ENCODE measurements at places on chromosomes 4 and X.

- DNase-seq, result no peak
Measured at GRCh38 chr4:7435471-7436061, 836 bp upstream of the PSAPL1 start.

GRCh38 chrX:8913655-8914409 lies 112.6 kb upstream of the FAM9A start:
- no peak for DNase-seq

GRCh38 chrX:101442085-101442484 lies 34.1 kb downstream of the HNRNPH2 start:
- DNase-seq, result no peak

DNA sequence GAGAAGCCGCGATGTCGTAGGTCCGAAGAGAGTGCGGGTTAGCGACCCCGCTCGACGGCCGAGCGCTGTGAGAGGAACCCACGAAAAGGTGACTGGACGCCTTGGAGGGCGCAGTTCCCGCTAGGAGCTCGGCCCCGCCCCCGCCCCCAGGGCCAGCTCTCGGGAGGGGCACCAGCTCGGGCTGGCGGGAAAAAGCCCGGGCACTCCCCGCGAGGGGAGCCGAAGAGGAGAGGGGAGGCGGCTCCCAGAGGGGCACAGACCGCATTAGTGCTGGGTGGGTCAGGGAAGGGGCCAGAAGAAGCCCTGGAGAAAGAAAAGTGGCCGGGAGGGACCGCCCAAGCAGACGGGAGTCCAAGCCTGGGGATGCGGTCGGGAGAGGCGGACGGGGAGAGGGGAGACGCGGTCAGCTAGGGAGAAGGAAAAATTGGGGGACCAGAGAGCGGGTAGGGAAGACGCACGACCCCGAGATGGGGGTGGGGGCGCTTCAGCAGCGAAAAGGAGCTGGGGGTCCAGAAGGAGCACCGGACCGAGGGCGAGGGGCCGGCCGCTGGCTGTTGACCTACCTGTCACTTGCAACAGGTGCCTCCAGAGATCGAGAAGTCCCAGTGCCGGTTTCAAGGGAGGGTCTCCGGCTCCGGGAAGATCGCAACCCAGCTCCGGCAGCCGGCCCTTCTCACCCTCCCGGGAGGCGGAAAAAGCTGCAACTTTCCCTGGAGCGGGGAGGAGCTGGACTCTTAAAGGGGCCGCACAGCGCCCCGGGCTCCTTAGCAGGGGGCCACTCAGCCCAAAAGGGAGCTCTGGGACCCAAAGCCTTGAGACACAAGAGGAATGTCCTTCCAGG lies at the start of gene SYTL4:
TSS of gene SYTL4 (minus strand) at position 681 of the 841 bp plus-strand sequence. CDS start 30,084 bp downstream, outside the sequence.
- DNase-seq, result no peak

- DNase-seq, result no peak
Measured at GRCh38 chr4:3836756-3837601, 70.8 kb downstream of the ADRA2C start.

DNA sequence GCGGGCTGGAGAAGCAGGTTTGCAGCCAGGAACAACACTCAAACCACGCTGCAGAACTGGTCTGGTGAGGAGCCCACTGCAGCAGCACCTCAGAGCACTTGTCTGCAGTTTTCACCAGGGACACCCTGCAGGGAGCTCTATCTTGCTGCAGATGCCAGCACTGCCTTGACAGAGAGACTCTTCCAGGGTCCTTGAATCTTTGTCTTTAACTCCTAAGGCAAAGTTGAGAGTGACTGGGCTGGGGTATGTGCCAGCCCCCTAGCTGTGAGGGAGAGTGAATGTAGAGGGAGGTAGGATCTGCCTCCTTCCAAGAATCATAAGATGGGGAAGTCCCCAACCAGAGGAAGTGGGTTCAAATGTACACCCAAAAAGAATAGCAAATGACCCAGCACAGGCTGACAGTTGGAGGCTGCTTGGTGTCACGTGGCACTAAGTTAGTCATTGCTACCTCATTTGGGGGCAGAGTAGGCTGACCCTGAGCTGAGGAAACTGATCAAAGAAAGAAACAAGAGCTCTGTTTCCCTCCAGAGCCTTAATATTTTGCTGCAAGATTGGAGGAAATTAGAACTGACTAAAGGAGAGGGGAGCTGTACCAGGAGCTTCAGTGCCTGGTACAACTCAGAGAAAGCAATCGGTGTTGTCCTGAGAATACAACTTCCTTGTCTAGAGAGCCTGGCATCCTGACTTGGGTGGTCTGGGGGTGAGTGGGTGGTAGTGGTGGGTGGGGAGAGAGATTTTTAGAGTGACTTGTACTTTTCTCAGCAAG lies 28.2 kb upstream of the HUWE1 start:
- DNase-seq, result peak; percentile 51

DNA sequence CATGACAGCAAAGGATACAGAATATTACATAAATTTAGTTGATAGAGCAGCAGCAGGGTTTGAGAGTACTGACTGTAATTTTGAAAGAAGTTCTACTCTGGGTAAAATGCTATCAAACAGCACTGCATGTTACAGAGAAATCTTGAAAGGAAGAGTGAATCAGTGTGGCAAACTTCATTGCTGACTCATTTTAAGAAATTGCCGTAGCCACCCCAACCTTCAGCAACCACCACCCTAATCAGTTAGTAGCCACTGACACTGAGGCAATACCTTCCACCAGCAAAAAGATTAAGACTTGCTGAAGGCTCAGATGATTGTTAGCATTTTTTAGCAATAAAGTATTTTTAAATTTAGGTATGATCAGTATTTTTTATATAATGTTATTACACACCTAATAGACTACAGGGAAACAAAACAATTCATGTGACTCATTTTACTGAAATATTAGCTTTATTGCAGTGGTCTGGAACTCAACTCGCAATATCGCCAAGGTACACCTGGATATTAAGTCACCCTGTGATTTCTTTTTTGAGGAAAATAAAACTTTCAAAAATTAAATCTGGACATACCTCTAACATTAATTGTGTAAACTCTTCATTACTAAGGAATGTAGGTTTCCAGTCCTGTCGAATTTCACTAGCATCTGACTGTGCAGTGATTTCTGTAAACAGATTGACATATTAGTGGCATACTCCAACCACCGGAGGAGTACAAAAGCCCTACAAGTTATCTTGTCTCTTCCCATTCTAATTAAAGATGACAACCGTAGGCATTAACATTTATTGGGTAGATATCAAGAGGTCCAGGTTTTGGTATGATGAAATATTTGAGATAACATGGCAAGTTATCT lies 71.1 kb downstream of the CLOCK start:
- DNase-seq, result no peak

DNA sequence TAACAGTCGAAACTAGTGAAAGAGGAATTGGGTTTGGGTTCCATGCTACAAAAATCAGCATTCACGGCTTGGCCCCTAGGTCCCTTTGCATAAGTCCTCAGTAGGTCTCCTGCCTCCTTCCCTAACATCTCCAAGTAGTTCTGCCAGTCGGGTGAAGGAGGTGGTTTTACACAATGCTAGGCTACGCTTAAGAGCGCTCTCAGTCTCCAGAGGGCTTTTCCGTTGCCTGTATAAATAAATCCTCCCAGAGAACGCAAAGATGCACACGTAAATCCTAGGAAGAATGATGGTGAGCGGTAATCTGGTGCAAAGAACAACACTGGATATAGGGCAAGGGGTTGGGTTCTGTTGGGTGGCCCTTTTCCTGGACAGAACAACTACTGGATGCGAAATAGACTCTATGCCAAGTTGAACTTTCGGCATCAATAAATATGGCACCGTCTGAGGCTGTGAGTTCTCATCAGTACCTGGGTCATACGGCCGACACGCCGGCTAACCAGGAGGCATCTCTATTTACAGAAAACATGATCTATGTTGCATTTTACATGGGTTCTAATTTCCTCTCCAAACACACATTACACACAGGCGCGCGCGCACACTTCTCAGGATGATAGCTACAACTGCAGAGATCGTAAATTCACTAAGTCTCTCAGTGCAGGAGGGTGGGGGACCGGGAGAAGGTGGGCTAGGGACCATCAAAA lies 1.3 kb downstream of the CAMK2D start:
- peak; percentile 40 for DNase-seq

DNA sequence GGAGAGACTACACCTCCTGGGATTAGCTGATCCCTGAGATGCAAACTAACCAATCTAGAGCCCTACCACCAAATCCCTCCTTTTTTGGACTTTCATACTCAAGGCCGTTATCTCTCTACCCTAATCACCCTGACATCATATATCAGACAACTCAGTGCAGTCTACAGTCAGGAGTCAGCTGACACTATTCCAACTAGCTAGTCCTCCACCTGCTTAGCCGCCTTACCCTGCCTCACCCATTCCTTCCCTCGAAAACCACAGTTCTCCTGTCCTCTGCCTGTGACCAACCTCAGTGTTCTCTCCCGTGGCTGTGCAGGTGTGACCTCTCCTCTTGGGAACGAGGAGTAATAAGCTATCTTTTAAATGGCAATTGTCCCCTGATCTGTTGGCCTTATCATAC lies 1.8 kb upstream of the PPEF2 start:
- no peak for DNase-seq

GRCh38 chrX:42954880-42955279 lies 176.9 kb upstream of the PPP1R2C start:
- DNase-seq, result no peak

DNA sequence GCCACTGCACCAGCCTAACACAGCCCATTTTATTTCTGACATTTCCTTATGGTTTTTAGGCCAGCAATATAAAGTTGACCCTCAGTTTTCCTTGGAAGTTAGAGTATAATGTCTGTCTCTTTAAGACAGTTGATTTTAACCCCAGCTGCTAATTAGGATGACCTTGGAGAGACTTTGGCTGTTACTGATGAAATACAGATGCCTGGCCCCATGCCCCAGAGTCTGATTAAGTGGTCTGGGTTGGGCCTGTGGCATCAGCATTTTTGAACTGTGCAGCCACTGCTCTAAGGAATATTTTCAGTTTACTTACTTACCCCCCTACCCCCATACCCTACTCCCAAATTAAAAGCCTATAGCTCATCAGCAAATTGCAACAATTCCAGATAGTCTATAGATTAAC lies 85.8 kb downstream of the DCLK2 start:
- DNase-seq, result no peak

DNA sequence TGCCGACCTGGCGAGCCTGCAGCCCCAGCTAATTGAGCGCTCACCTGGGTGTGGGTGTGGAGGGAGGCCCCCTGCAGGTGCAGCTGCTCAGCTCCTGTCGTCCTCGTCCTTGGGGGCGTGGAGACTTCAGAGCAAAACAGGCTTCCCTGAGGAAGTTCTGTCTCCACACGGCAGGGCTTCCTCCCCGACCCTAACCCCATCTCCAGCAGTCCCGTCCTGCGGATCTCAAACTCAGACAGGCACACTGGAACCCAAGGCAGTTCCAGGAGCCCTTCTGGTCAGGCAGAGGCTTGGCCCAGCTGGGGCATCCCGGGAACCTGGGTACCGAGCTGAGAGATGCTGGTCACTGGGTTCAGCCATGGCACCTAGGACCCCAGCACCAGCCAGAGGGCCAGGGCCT lies 24.4 kb downstream of the TACC3 start:
- no peak for DNase-seq

- DNase-seq, result no peak
Measured at GRCh38 chrX:1946974-1947373, 332.1 kb downstream of the ASMT start.

DNA sequence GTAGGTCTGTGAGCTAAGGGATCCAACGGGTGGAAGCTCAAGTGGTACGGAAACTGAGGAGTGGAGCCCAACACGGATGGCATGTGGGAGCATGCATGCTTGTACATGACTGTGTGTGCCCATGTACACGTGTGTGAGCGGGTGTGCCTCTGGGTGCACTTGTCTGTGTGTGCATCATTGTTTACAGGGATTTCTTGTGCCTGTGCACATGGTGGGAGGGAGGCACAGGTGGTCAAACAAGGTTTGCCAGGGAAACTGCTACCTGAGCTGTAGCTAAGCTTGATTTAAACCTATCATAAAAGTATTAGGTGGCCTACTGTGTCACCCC lies 122.5 kb upstream of the MAMLD1 start:
- no peak for DNase-seq

DNA sequence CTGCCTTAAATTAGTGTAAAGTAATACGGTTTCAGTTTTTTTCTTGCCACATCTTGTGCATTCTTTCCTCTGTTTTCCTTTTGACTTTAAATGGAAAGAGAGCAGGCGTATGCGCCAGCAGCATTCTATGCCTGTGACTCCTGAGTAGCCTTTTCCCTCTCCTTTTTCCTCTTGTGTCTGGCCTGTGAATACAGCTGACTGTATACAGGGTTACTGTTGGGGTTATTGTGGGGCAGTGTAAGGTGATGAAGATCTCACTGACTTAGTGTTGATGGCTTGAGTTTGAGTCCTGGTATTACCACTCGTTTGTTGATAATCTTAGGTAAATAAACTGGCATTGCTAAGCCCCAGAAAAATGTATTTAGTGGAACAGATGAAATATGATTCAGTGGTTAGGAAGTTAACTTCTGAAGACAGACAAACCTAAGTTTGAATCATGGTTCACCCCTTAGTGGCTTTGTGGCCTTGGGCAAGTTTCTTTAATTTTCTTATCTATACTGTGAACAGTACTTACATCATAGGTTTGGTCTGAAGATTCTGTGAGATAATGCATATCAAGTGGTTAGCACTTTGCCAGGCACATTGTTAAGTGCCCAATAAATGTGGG lies 105.1 kb downstream of the FNIP2 start:
- no peak for DNase-seq

- DNase-seq, result no peak
Measured at GRCh38 chrX:81957900-81958545, 756.1 kb downstream of the SH3BGRL start.

DNA sequence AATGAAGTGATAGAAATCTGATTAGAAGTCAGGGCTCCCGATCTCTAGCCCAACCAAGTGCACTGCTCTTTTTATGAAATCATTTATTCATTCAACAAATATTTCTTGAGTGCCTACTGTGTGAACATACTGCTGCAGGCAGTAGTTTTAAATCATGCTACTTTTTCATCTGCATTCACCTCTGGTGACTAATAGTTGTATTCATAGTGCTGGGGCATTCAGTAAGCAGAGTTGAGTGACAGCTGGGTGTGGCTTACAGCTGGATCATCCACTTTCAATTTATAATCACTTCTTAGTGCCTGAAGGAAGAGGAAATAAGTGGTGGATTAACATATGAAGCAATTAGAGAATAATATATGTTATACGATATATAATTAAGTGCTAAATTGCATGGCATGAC lies 94.1 kb upstream of the HPRT1 start:
- no peak for DNase-seq

DNA sequence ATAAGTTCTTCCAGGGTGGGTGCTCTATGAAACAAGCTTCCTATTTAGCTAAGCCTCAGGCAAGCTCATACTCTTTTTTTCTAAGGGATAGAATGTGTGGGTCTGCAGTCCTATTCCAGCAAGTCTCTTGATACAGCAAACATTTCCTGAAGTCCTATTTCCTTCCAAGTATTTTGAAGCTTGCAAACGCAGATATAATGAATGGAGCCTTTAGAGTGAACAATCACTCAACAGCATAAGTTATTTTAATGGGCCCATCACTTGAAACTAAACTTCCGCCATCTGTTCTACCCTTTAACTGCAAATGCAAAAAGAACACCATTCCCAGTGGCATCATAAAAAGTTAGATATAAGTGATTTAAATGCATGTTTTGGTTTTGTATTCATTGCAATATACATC lies 108.3 kb upstream of the TAPT1 start:
- DNase-seq, result no peak

- DNase-seq, result no peak
Measured at GRCh38 chr4:93671093-93671492, 157.5 kb upstream of the ATOH1 start.

Data from activated CD8-positive, alpha-beta memory T cell treated with anti-CD3 and anti-CD28 coated beads, Interleukin-2, amount 50 U/mL, for 4 hours (primary cell).